KG1 (cell line): ENCODE measurements at places on chromosomes 11 and 22.

DNA sequence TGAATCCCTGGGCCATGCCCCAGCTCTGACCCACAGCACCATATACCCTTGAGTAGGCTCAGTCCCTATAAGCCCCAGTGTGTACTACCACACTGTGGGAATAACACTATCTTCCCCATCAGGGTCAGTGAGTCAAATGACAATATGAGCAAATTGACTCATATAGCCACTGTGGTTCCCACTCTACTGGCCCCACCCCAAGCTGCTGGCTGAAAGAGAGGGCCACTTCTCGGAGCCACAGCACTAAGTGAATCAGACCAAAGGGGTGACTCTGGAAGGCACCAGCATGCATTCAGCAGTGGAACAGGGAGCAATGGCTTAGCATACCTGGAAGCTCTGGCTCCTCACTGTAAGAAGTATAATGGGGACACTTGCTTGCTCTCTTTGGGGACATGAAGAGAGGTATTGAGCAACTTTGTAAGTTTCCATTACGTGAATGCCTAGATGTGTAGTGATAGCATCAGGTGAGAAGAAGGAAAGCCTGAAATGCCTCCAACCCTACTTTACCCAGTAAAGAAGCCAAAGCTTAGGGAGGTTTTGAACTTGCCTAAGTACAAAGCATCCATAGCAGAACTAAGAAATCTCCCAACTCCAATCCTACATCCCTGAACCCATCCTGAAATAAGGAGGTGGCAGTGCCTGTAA is 13.5 kb downstream of the CD59 start:
- DNase-seq: no peak

DNA sequence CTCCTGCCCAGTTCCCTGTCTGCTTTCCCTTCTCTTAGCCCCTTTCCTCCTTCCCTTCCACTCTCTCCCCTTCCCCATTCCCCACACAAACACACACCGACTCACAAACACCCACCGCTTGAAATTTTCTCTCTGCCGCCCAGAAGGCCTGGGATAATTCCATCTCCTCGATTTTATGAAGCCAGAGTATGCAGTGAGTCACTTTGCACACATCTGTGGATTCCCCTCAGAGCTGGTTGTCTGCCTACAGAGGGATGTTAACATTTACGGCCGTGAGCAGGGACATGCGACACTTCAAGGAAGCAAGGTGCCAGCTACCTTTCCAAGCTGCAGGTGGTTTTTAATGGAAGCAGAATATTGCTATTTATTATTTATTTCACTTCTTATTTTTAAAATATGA is 332.0 kb downstream of the TENM4 start:
- no peak for DNase-seq

DNA sequence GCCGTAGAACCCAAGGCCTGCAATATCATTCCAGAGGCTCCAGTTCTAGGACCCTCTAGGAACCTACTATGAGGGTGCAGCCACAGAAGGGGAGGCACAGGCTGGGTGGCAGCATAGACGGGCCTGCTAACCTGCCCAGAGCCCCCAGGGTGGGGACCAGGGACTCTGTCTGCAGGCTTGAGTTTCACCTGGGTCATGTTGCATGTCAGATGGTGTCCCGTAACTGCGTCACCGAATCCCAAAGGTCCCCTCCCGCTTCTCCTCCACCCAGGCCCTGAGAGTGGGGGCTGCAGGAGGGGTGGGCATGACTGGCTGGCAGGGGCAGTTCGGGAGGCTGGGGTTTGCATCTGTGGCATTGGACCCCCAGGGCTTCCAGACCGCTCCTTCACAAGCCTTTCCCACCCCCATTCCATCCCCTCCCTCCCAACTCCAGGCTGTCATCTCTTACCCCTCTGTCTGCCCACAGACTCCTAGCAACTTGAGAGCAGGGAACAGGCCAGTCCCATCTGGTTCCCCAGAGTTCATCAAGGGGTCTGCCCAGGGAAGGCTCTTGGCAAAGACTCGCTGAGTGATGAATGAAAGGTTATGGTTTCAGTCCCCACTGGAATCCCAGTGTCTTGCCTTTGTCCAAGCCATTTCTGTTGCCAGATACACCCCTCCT is 16.3 kb downstream of the MYO7A start:
- no peak for DNase-seq

DNA sequence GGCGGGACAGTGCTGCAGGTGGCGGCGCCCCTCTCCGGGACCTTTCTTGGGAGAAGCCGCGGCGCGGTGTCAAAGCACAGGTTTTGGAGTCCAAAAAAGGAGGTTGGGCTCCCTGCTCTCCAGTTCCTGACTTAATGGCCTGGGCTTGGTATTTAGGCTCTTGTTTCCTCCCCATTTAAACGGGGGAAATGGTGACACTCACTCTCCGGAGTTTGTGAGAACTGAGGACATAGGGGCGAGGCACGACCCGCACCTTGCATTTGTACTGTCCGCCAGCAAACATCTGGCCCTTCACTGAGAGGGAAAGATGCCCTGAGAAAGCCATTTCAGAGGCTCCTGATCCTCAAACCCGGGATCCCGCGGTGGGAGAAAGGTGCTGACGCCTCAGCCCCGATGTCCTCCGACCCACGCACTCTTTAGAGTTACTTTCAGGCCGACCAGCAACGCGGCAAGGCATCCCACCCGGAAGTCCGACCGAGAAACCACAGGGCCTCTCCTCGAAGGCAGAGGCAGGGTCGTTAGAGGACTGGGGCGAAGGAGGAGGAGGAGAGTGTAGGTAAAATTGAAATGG is 2.9 kb upstream of the WDR74 start:
- DNase-seq: no peak

DNA sequence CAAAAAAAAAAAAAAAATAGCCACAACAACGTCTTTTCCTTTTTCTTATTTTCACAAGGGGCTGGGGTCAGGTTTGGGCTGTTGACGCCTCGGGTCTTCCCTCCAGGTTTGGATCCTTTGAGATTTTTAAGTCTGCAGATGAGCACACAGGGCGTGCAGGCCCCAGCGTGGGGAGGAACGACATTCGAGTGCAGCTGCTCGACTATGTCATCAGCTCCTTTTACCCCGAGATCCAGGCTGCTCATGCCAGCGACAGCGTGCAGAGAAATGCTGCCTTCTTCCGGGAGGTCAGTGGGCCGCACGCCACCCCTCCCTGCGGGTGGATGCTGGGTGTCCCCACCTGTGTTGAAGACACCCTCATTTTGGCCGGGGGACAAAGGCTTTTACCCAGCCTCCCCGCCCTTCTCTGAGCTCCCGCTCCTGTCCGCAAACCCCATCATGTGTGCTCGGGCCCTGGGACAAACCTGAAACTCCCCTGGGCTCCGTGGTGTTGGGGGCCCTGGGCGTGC is 7.7 kb downstream of the SELENOO start:
- no peak for DNase-seq

GRCh38 chr11:115361025-115361424 is 143.2 kb downstream of the CADM1 start:
- DNase-seq: no peak

- DNase-seq: no peak
Measured at GRCh38 chr11:33128739-33129138, 32.5 kb downstream of the CSTF3 start.

- DNase-seq: no peak
Measured at GRCh38 chr11:72631806-72632731, 42.2 kb downstream of the PDE2A start.

DNA sequence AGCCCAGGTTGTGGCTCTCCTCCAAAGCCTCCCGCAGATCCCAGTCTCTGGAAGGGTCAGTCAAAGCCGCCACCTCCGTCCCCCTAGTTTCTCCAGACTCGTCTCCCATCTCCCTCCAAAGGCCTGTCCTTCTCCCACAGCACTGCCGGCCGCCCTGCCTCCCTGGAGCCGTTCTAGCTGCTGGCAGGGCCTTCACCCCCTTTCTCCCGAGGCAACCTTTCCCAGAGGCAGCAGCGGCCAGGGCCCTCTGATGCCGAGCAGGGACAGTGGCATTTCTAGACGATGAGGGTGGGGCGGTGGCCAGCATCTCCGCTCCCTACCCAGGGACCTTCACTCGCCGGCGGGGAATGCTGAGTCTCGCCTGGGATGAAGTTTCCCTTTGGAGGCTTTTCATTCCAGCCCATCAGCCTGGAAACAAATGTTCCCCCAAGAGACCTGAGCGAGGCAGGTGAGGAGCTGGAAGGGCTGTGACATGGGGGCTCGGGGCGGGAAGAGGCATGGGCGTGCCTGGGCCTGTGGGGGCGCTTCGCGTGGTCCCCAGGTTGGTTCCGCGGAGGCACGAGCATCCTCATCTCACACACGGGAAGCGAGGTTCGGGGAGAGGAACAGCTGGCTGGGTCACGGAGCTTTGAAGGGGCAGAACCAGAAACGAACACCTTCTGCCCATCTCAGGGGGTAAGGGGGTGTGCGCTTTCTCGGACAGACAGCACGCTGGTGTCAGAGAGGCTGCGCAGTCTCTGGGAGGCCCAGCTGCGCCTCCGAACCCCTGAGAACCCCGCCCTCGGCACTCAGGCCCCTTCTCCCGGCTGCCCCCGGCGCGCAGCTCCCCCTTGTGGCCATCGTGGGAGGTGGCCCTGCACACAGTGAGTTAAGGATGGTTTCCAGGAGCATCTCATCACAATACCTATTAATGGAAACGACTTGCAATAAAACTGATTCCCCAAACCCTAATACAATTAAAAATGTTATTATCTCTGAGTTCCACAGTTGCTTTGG is 18.1 kb upstream of the KLHL35 start:
- no peak for DNase-seq

DNA sequence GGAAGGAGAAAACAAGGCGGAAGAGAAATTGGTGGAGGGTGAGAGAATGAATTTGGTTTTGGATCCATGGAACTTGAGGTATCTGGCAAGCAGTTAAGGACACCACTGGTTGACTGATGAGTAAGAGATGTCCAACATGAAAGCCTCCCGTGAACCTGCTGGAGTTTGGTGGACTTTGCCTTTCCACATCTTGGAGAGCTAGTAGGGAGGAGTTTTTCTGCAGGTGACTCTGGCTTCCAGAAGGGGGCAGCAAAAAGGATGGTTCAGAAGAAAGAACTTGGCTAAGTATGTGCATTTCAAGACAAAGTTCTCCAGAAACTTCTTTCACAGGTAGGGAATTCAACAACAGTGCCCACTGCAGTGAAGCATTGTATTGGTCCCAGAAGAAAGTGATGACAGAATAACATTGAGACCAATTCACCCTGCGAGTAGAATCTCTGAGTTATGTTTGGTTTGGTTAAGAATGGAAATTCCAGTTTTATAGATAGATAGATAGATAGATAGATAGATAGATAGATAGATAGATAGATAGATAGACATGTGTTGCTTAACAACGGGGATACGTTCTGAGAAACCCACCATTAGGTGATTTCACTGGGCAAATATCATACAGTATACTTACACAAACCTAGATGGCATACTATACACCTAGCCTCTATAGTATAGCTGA is 28.5 kb downstream of the DCDC1 start:
- no peak for DNase-seq

DNA sequence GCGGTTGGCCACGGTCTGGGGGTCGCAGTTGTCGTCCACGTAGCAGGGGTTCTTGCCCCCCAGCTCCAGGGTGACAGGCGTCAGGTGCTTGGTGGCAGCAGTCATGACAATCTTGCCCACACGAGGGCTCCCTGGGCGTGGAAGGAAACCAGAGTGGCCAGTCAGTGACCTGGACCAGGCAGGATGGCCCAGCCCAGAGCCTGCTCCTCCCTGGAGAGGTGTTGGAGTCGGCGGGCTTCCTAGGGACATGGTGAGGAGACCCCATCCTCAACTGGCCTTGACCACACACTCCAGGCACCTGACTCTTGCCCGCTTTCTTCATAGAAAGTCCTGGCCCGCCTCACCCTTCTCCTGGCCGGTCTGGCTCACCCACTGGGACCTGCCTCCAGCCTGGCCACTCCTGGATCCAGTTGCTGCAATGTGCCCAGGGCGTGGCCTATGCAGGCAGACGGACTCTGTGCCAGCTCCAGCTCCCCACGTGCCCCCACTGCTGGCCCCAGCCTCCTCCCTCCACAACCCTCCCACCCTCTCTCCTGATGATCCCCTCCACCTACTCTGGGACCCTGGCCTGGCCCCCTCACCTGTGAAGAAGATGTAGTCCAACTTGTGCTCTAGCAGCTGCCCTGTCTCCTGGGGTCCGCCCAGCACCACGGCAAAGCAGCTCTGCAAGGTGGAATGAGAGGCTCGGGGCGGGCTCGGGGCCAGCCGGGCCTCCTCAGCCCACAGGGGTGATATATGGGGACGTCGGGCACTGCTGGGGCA is 8.7 kb downstream of the ALDH3B2 start:
- DNase-seq: no peak

GRCh38 chr22:40805699-40806203 is 13.4 kb downstream of the SLC25A17 start:
- DNase-seq: no peak

DNA sequence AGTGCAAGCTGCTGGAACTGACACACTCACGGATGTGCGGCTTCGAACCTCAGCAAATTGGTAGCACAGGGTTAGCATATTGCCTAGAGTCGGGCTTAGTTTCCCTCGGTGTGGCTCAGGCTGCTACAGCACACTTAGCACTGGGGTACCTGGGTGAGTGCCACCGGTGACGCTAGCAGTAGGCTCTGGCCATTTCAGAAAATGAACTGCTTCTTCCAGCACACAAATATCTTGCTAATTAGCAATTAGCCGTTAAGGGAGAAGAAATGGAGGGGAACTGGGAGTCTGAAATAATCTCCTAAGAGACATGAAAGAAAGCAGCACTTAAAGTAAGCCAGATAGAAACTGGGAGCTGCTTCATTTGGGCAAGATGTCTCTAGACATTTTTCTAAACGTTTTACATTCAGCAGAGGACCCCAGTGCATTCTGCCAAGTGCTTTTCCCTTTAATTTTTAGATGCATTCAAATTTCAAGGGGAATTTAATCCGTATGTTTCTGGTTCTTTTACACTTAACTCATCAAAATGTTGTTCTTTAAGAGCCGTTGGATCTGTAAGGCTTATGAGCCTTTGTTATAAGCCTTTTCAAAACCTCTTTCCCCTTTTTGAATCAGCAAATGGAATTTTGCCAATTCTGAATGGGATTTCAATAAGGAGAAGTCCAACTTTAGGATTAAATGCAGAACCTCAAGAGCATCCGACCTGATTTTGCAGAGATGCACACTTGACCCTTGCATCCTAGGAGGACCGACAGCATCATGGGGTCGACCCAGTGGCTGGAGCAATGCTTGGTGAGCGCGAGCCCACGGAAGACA is 708.1 kb downstream of the NTM start:
- no peak for DNase-seq

DNA sequence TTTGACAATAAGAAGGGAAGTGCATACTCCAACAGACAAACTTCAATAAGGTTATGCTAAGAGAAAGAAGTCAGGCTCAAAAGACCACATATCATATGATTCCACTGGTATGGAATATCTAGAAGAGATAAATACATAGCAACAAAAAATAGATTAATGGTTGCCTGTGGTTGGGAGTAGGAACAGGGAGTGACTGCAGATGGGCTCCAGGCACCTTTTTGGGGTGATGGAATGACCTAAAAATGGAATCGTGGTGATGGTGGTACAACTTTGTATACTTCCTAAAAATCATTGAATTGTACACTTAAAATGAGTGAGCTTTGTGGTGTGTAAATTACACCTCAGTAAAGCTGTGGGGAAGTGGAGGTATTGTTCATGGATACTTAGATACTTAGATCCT is 29.0 kb upstream of the RAG2 start:
- no peak for DNase-seq
